ENCODE measurements at places on chromosomes 7 and 10.

DNA sequence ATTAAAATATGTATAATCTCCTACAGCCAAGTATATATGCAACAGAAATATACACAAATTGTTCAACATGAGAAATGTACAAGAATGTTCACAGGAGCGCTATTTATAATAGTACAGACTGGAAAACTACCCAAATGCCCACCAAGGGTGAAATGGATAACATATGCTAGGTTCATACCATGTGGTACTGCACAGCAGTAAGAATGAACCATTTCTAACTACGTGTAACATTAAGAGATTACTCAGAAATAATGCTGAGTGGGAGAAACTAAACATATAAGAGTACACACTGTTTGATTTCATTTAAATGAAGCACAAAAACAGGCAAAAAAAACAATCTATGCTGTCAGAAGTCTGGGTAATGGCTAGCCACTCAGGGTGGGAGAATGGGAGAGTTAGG lies 45.8 kb downstream of the RNLS start:
- no peak for DNase-seq

GRCh38 chr7:17247357-17247756 lies 51.1 kb upstream of the AHR start:
- no peak for DNase-seq

DNA sequence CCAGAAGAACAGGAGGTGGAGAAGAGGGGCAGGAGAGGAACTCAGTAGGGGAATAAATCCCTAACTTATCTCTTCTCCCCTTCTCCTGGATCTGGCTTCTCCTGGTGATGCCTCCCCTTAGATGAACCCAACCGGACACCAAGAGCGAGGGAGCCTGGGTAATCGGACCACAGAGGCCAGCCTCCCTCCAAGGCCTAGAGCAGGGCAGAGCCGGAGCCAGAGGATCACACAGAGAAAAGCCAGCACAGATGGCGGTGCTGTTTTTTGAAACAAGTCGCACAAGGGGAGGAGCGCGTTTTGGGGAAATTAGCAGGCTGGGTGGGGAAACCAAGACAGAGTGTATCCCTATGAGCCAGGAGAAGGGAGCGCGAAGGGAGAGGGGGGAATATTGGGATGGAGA lies 4.9 kb upstream of the SRRM3 start:
- no peak for DNase-seq

- DNase-seq = no peak
Observed at GRCh38 chr7:128078309-128078708, 47.1 kb upstream of the LRRC4 start.

DNA sequence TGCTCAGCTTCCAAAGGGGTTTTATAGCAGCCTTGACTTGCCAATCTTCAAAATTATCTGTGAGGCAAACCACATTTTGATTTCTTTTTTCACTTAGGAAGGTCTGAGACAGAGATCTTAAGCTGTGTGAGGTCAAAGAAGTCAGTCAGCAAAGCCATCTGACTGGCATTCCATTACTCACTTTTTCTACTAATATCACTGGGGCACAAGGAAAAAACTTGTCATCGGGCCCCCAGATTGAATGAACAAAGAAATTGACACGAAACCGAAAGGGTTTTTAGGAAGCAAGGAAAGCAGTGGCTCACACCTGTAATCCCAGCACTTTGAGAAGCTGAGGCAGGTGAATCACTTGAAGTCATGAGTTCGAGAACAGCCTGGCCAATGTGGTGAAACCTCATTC lies 78.5 kb upstream of the FRMD4A start:
- DNase-seq = no peak

DNA sequence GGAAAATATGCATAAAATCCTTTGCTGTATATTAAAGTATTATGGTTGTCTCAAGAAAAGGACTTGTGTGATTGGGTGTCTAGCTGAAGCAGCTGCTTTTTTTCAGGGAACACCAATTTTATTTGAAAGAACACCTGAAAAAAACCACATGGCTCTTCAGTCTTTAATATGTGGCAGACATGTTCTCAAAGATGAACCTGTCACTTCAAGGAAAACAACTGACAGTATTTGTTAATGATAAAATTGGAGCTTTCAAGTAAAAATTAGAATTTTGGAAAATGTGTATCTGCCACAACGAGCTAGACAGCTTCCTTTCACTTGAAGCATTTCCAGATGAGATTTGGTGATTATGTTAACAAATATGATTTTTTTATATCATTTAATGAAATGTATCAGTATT lies 59.3 kb downstream of the INHBA start:
- no peak for DNase-seq

DNA sequence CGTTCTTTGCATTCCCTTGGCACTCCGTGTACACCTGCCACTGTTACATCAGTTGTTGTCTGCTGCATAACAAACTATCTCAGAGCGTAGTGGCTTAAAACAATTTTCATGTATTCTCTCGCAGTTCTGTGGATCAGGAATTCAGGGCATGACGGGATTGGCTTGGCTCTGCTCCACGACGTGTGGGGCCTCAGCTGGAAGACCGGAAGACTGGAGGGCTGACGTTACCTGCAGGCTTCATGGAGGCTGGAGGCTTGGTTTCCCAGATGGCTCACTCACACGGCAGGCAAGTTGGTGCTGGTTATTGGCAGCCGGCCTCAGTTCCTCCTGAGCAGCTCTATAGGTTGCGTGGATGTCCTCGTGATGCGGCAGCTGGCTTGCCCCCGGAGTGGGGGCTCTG lies 25.5 kb downstream of the NYAP1 start:
- DNase-seq = no peak

DNA sequence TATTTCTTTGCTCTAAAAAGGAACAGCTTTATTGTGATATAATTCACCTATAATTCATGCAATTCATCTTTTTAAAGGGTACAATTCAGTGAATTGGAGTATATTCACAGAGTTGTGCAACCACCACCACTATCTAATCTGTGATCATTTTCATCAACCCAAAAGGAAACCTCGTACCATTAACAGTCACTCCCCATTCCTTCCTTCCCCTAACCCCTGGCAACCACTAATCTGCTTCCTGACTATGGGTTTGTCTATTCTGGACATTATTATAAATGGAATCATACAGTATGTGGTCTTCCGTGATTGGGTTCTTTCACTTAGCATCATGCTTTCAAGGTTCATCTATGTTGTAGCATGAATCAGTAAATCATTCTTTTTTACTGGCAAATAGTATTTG lies 52.3 kb downstream of the MKI67 start:
- no peak for DNase-seq

GRCh38 chr7:92064438-92065029 lies 69.7 kb downstream of the CYP51A1 start:
- no peak for DNase-seq

- no peak for DNase-seq
Observed at GRCh38 chr7:103396471-103396870, 49.0 kb downstream of the PSMC2 start.

DNA sequence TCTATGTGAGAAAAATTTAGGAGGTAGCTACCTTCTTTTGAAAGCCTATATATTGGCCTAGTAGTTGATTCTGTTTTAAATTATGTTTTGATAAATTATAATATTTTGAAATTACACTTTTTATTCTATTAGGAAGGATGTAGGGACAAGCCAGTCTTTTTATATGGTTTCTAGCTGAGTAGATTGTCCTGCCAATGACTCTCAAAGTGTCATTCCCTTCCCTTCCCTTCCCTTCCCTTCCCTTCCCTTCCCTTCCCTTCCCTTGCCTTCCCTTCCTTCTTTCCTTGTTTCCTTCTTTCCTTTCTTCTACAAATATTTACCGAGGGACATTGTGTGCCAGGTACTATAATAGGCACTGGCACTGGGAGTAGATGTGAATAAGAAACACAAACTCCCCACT lies 99.7 kb upstream of the HDAC9 start:
- DNase-seq = no peak

DNA sequence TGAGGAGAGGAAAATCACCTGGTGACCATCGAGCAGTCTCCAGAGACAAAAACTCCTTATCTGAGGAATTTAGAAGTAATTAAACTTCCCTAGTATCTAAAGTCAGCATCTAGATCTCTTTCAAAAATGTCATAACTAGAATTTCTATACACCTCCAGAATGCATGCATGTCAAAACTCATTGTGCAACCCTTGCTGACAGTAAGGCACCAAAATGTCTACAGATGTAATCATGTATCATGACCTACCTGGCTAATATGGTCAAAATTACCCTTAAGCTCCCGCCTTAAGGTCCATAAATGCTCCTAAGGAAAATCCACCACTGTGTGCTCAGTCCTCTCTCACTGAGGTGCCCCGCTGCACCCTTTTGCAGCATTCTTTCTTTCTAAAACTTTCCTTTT lies 16.4 kb upstream of the LGI1 start:
- DNase-seq = no peak

- DNase-seq = no peak
Observed at GRCh38 chr7:5523052-5523711, 99.5 kb upstream of the TNRC18 start.

DNA sequence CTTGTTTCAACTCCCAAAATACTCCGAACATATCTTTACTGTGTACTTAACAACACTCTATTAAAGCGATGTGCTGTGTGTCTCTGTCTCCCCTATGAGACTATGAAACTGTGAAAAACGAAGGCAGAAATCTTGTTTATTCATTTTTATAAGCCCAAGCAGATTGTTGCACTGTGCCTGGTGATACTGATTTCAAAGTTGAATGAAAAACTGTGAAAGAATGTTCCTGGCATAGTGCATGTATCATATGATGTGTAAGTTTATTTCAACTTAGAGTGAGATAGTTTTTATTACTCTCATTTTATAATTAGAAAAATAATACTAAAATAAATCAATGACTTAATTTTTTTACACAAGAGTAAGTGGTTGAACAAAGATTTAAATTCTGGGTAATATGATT lies 471.9 kb upstream of the PCDH15 start:
- DNase-seq = no peak

GRCh38 chr10:4353059-4353655 lies 472.9 kb upstream of the AKR1E2 start:
- DNase-seq = no peak

DNA sequence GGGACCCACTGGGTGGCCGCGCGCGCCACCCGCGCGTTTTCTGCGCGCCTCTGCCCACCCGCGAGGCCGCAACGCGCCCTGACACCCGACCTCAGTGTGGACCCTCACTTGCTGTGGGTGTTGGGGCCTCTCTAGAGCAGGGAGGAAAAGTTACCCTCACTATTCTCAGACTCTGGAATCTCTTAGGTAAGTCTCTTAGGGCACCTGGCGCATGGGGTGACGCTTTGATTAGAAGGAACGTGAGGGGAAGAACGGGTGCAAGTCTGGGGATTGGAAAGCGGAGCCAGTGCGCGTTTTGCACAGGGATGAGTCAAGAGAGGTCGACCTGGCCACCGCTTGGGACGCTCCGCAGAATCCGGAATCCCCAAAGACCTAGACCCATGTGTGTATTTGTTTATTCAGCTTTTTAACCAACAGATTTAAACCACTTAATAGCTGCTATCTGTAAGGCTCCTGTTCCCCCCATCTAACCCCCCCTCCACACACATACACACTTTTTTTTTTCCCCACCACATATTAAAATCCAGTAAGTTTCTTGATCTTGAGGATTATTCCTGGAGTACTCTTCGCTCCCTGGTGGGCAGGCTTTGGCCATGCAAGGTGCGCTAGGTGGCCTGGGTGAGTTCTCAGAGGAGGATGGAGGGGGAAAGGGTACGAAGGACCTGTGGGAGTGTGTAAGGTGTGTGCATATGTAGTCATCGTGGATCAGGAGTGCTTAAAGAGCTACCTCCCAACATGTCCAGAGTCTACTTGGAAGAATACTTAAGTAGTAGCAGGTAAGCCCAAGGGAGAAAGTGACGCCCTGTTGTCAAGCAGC lies 169.1 kb upstream of the PPP1R3A start:
- DNase-seq = no peak

DNA sequence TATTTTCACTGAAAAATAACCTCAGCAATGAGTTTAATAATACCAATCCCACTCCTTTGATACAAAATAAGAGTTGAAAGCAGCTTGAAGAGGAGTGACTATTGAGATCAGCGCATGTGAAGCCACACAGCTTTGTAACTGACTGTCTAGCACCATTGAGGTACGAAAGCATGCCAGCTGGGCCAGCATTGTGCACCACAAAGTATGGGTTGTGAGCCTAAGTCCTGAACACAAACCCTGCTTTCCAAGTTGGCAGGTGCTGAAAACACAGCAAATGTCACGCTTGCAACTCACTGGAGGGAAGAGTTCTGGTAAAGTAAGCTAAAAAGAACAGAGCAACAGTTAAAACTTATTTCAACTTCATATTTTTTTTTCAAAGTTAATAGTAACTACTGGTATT lies 4.0 kb upstream of the FAM53B start:
- DNase-seq = no peak

- DNase-seq = peak; percentile 46
Observed at GRCh38 chr10:17430647-17431355, 23.6 kb downstream of the ST8SIA6 start.

DNA sequence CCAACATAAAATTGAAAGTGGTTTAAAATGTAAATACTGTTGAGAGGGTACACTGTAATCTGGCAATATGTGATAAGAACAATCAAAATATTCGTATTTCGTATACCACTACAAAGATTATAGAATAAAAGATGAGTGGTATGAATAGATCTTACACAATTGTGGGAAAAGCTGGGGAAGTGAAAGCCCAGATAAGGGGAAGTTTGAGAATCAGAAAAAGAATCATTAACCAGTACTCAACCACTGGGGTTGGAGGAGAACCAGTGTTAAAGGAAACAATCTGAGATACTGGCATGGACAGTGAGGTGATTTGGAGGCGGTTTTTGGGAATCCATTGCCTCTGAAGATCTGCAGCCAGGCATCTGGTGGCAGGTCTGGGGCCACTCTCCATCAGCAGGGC lies 59.7 kb upstream of the CDK14 start:
- DNase-seq = no peak

GRCh38 chr10:49174261-49174925 lies 13.8 kb downstream of the TMEM273 start:
- DNase-seq = no peak

DNA sequence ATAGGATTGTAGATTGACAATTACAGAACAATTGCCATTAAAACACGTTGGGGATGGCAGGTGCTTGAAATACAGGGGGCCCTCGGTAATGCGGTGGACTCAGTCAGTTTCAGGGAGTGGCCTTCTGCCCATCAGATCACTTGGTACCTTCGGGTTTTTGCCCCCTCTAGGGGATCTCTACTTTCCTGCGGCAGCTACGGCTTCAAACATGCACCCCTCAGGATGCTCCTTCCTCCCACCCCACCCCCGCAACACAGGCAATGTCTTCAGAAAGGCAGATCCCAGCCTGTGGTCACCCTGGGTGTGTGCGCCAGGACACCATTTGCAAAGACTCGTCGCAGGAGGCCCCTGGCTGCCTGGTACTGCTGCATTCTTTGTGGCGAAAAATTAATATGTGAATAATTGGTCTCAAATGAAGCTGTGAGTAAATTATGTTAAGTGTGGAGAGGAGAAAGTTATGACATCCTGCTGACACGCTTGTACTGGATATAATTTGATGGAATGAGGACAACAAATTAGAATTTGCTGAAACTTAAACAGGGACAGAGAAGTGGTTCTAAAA lies 431.0 kb upstream of the MKI67 start:
- no peak for DNase-seq

- no peak for DNase-seq
Observed at GRCh38 chr10:13801907-13802288, 215.1 kb downstream of the PRPF18 start.

Data from mesothelial cell of epicardium (in vitro differentiated cells).